Activated CD4-positive, alpha-beta T cell treated with anti-CD3 and anti-CD28 coated beads, Interleukin-10, Interleukin-2, amounts not matched to agents 100 ng/mL and 50 ng/mL, durations not matched to agents 16 hours and 8 hours (primary cell): ENCODE measurements at places on chromosomes 5 and 9.

GRCh38 chr9:15248081-15248480, 58.9 kb downstream of the TTC39B start:
- no peak for DNase-seq

DNA sequence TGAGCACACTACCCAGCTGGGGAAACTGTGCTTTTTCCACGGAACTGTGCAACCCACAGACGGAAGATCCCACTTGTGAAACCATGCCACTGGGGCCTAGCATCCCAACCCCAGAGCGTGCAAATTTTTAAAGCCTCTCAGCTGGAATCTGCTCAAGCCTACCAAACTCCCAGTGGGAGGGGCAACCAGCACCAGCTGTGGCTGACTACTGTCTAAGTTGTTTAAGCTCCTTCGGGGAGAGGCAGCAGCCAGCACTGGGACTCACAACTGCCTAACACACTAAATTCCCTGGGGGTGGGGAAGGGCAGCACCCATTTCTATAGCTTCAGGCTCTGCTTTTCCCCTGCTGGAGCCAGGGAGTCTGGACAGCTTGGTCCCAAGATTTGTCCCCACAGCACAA, 287.6 kb upstream of the MSX2 start:
- DNase-seq: no peak

DNA sequence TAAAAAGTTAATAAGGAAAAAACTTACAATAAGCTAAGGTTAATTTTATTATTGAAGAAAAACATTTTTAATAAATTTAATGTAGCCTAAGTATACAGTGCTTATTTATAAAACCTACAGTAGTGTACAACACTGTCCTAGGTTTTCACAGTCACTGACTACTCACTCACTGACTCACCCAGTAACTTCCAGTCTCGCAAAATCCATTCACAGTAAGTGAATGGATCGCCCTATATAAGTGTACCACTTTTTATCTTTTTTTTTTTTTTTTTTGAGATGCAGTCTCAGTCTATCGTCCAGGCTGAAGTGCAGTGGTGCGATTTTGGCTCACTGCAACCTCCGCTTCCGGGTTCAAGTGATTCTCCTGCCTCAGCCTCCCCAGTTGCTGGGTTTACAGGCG, 47.7 kb downstream of the FNIP1 start:
- no peak for DNase-seq

DNA sequence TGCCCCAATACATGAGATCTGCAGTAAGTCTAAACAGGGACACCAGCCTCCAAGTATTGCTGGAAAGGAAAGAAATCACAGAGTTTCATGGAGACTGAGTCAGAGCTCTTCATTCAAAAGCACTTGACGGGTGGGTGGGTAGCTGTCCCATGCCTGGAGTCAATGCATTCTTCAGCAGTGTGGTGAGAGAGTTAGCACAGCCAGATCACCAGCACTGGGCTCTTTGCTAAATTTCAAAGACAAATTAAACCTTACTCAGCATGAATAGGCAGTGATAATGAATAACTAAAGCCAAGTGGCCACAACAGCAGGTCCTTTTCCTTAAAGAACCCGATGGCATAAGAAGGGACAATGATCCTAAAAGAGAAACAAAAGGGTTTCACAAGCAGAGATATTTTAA, 192.4 kb downstream of the ACTL7B start:
- no peak for DNase-seq

- DNase-seq: no peak
These were observed 38.6 kb downstream of the YTHDC2 start for GRCh38 chr5:113552137-113552536.

- DNase-seq: no peak
These were observed 128.0 kb downstream of the NPR3 start for GRCh38 chr5:32839106-32839505.
